ENCODE measurements at places on chromosomes 6 and 20.

DNA sequence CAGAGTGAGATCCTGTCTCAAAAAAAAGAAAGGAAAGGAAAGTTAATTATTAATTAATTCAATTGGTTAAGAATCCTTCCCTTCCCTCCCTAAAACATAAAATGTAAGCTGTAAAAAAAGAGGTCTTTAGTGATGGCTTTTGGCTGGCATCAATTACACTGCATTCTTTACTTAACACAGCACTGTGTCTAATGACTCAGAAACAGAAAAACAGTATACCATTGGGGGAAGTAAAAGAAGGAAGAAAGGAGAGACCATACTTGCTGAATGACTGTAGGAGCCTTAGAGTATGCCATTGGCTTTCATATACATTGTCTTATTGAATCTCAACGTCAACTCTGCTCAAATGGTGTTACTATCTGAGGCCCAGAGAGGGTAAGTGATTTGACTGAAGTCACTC lies 18.3 kb upstream of the CITED2 start:
- DNase-seq = no peak

- DNase-seq = peak; percentile 81
These were observed 826 bp upstream of the PYGB start for GRCh38 chr20:25247000-25247517.

GRCh38 chr6:126795161-126795560 lies 323.3 kb upstream of the RSPO3 start:
- DNase-seq = no peak

GRCh38 chr20:34689486-34689885 lies 12.6 kb upstream of the PIGU start:
- DNase-seq = no peak

- no peak for DNase-seq
These were observed 2.4 kb upstream of the CST3 start for GRCh38 chr20:23640018-23640601.

GRCh38 chr20:13546497-13547131 lies 92.1 kb downstream of the TASP1 start:
- peak; percentile 92 for DNase-seq

GRCh38 chr20:38032585-38033329 lies 499 bp downstream of the TTI1 start:
- no peak for DNase-seq

- no peak for DNase-seq
These were observed 499.1 kb upstream of the MAN1A1 start for GRCh38 chr6:119848696-119849095.

GRCh38 chr6:37103169-37104039 lies 66.5 kb upstream of the PIM1 start:
- peak; percentile 65 for DNase-seq

DNA sequence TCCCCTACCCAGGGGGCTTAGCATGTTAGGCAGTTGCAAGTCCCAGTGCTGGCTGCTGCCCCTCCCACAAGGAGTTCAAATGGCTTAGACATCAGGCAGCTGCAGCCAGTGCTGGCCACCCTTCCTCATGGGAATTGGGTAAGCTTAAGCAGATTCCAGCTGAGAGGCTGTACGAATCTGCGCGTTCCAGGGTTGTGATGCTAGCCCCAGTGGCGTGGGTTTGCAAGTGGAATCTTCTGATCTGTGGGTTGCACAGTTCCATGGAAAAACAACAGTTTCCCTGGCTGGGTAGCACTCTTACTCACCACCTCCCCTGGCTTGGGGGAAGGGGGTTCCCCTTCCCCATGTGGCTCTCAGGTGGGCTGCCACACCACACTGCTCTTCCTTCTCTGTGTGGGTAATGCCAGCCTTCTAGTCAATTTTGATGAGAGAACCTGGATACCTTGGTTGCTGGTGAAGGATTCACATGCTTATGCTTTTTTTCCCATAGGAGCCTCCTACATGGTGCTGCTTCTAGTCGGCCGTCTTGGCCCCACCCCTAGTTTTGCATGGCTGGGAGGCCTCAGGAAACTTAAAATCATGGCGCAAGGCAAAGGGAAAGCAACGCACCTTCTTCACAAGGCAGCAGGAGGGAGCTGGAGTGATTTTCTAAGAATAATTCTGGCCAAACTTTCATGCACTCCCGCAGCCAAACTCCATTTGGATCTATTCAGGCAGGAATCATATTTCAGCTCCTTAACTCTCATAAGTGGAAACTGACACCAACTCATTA lies 13.0 kb downstream of the DYNLT2 start:
- DNase-seq = no peak

DNA sequence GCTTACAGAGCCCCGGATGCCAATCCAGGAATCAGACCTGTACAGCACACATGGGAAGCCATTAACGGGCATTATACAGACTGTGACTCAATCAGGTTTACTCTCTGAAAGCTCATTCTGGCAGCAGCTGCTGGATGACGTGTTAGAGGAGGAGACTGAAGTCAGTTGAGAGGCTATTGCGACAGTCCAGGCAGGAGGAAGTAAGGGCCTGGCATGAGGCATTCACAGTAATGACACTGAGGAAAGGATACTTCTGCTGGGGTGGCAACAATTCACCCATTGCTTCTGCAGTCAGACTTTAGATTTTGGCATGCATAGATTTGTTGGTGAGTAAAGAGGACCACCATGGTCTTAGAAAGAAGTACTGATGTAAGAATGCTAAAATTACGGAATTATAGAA lies 151.0 kb upstream of the HEY2 start:
- no peak for DNase-seq

GRCh38 chr6:19983374-19983773 lies 146.2 kb downstream of the ID4 start:
- no peak for DNase-seq

DNA sequence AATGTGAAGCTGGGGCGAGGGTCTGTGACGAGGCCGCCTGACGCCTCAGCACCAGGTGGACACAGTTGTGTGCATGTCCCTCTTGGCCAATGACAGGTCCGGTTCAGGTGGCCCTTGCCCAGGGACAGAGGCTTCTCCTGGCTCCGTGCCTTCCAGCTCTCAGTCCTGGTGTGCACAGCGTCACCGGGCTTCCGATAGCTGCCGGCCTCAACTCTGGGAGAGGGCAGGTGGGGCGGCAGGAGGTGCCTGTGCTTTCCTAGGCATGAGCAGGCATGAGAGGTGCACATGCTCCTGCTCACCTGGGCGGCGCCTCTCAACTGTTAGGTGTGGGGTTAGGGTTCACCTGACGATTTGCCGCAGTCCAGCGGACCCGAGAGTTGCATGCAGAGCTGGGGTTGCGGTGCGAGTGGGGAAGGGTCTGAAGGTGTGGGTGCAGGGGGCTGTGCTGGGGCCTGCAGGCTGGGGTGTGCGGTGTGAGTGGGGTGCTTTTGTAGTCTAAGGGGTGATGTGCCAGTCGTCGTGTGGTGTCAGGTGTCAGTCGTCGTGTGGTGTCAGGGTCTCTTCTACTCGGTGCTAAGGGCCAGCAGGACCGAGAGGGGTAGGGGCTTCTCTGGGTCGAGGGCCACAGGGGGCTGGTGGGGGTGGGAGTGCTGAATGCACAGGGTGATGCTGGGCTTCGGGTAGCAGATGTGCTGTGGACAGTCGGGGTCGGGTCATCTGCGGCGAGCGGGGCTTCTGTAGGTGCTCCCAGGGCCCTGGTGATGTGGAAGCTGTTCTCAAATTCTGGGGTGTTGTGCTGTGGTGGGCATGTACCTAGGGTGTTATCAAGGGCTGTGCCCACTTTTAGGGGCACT lies 3.8 kb upstream of the SOX18 start:
- DNase-seq = no peak

DNA sequence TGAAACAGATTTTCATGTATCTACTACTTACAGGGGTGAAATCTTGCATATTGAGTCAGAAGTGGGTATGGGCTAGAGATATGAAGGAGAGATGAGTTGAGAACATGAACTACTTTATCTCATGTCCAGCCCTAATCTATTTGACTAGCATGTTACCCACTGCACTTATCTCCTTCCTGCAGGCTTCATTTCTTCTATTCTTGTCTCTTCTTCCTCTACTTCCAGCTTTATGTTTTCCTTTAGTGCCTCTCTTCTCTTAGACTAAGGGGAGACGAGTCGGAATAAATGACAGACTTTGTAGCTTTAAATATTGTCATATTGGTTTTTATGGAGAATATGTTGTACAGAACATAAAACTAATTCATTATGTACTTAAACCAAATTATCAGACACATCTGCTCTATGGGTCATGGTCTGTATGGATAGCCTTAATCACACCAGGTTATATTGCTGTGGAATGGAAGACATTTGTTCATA lies 5.3 kb downstream of the RAB32 start:
- no peak for DNase-seq

- DNase-seq = no peak
These were observed 16.1 kb upstream of the LAMP5 start for GRCh38 chr20:9498322-9498721.

DNA sequence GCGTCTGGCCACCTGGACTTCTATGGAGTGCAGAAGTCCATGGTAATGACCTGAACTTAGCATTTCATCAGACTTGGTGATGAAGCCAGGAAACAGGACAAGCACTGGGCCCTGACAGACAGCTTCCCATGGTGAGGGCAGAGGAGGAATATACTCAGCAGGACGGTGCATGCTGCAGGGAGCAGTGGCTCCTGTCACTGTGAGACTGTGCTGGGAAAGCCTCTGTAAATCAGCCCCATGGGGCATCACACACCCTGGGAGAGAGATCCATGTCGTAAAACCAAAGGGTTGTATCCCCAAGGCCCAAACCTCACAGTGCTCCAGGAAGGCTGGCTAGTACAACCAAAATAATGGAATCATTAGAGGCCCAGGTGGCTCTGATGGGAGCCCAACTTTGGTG lies 58.7 kb upstream of the PRND start:
- no peak for DNase-seq

Data from sciatic nerve (tissue), 2 donors.